ENCODE measurements at places on chromosomes 3 and 15. TPM values are rescaled to one million over a fixed set of nuclear protein-coding genes. Genes with fewer than 3 reads are reported as not detected.

Gene TJP1
- 16.7 TPM for total RNA-seq

Gene IRAK2
- 7.6 TPM for total RNA-seq

Gene PYGO1
- 8.9 TPM for total RNA-seq

Gene DNAH12
- 0.36 TPM for total RNA-seq

Gene ARGFX
- not detected for total RNA-seq

Gene UBAP1L
- total RNA-seq = 5.2 TPM

Gene CASR
- not detected for total RNA-seq

Gene CPNE4
- total RNA-seq = under 0.01 TPM

Gene TCAIM
- 21.6 TPM for total RNA-seq

Gene KLHL6
- 2.1 TPM for total RNA-seq

Gene MST1R
- 1.4 TPM for total RNA-seq

Gene OXSR1
- 41.3 TPM for total RNA-seq

Gene PTX3
- total RNA-seq = 3.2 TPM

Gene ACKR4
- total RNA-seq = 1.1 TPM

Gene SLC12A8
- total RNA-seq = under 0.01 TPM
